ENCODE measurements at places on chromosomes 16 and 17.

GRCh38 chr17:27384726-27385125 lies 71.5 kb upstream of the KSR1 start:
- DNase-seq: no peak

GRCh38 chr16:55179411-55179810 lies 144.6 kb upstream of the IRX6 start:
- DNase-seq: no peak

DNA sequence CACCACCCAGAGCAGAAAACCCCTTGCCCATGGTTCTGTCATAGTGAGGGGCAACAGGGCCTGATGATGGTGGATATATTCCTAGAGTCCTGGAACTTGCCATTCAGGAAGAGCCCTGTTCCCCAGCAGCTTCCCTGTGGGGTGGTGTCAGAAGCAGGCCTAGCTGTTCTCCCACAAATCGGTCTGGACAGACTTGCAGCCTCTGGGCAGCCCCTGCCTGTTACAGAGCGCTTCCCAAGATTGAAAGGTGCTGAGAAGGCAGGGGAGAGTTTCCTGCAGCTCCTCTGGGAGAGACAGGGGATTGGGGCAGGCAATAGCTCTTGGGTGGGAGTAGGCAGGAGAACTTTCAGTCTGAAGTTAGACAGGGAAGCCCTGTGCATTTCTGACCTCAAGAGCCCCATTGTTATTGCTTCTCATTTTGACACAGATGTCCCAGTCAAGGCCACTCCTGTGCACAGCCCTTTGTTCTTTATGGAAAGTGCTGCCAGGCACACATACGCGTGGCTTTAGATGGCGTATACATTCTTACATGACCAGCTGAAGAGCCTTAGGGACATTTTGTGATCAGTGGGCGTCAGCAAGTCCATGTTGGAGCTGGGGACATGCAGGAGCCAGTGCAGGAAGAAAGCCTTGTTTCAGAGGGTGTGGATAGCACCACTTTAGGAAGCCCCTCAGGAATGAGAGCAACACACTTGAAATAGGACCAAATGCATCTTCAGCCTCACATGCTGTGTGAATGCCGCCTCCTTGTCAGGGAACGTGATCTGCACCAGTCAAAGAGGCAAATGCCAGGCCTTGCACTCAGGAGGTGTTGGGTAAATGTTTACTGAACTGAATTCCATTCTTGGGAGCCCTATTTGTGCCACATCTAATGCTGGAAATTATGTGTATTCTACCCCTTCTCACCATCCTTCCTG lies 67.5 kb downstream of the GNAO1 start:
- no peak for DNase-seq

- DNase-seq: peak; percentile 19
Measured at GRCh38 chr16:72848759-72849664, 198.9 kb downstream of the ZFHX3 start.

DNA sequence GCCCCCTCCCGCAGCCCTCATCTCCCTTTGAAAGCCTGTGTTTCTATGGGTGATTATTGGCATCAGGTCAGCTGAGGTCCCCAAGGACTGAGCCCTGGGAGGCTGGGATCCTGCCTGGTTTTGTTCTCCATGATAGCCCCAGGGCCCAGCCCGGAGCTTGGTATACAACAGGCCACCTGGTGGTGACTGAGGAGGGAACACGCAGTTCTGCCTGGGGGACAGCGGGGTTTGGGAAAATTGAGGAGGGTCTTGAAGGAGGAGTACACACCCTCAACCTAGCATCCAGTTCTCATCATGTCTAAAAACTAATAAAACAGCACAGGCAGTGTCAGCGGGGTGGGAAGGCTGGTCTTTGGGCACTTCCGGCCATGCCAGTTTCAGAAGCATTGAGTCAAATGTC lies 335.1 kb downstream of the CPPED1 start:
- no peak for DNase-seq

DNA sequence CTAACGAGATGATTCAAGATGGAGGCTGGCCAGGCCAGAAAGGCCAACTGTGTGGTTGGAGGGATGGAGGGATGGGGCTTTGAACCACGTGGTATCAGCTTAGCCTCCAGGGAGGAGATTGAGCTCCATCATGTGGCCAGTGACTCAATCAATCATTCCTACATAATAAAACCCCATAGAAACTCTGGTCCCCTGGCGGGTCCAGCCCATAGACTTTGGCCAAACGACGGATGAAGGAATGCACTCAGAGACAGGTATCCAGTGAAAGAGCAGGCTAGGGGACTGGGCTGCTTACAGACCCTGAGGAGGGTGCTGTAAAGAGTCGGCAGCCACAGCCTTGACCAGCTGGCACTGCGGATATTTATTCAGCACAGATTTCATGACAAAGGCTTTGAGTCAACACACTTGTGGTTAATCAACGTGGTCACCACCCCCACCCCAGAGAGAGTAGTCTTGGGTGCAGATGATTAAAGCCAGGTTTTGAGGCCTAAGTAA lies 308.7 kb upstream of the TNRC6C start:
- no peak for DNase-seq

GRCh38 chr17:54968262-54968987 lies at the start of the genes COX11 and STXBP4:
TSS of gene COX11 (minus strand) at chr17:54968654. CDS start at chr17:54968646, 8 bp downstream.
TSS of gene STXBP4 (plus strand) at chr17:54968765. CDS start at chr17:54986220, 17,455 bp downstream.
- DNase-seq: peak; percentile 92

GRCh38 chr17:76032780-76033108 lies 5.6 kb upstream of the EVPL start:
- no peak for DNase-seq

DNA sequence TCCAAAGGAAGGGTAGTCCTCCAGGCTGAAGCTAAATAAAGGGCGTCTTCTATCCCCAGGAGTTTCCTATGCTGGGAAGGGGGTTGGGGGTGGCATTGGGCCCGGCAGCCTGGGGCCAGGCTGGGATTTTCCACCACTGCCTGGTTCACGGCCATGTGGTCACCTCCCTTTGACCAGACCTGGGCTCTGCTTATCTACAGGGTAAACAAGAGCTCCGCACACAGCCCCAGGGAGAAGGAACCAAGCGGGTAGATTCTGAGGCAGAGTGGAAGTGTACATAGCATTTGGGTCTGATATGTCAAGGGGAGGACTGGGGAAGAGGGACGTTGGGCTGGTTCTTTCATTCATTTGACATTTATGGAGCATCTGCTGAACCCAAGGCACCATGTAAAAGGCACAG lies 27.2 kb upstream of the TMEM220 start:
- DNase-seq: no peak

- no peak for DNase-seq
Measured at GRCh38 chr17:64315570-64315969, 52.5 kb upstream of the TEX2 start.

DNA sequence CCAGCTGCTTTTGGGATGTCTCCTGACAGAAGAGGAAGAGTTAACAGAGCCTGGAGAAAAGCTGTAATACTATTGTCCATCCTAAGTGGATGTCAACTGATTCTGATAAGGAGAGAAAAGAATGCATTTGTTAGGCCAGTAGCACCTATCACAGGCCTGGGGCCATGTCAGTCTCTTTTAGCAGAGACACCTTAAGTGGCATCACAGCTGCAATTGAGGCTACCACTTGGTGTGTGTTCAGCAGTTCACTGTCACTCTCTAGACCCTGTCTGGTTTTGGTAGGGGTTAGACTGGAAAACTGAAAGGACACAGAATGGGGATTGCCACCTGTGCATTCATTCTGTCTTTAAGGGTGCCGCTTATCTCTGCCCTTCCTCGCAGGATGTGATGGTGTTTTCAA lies 42.0 kb downstream of the PSMD12 start:
- DNase-seq: no peak

DNA sequence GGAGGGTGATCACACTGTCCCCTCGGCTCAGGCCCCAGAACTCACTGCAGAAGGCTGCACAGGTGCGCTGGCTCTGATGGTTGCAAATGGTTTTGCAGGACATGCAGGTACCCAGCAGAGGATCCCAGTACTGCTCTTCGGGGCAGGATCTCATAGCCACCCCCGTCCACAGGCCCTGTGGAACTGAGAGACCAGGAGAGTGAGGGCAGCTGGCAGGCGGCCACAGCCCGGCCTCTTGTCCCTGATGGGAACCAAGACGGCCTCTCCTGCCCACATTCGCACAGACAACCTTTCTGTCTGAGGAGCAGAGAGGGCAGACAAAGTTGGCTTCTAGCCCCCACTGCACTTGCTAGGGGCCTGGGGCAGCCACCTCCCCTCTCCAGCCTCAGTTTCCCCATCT lies 19.5 kb downstream of the TNFRSF13B start:
- no peak for DNase-seq

- no peak for DNase-seq
Measured at GRCh38 chr17:52738791-52739190, 580.3 kb upstream of the CA10 start.

- no peak for DNase-seq
Measured at GRCh38 chr17:72697602-72698146, 394.8 kb downstream of the SLC39A11 start.
